ENCODE measurements at places on chromosomes 13 and 19. TPM values are rescaled to one million over a fixed set of nuclear protein-coding genes. Genes with fewer than 3 reads are reported as not detected.

The MAB21L1 gene
- total RNA-seq: not detected

The SIGLEC6 gene
- not detected for total RNA-seq

DNA sequence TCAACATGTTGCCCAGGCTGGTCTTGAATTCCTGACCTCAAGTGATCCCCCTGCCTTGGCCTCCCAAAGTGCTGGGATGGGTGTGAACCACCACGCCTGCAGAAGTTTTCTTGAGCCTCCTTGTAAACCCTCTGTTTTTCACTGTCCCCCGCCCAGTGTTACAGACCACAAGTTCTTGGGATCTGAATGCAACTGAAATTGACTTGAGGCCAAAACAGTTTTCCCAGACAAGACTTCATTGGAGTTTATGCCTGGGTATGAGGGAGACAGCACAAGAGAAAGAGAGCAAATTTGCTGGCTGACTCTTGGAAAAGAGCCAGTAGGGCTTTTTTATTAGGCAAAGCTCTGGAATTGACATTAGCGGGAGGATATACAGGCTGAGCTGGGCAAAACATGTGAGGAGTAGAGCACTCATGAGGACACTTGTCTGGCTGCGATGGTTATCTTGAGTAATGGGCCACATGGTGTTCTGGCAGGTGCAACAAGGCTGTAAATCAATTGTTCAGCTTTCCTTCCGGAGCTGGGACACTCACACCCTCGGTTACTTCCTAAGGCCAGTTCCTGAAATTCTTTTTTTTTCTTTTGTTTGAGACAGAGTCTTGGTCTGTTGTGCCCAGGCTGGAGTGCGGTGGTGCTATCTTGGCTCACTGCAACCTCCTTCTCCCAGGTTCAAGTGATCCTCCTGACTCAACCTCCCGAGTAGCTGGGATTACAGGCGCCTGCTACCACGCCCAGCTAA, 12.7 kb upstream of the HNRNPL start:
- no peak overlapping the region for H3K27ac ChIP-seq
- peaks cover 16% of the 10 kb centered on the region for H3K36me3 ChIP-seq
- H3K27me3 ChIP-seq: no peaks in the 10 kb centered on the region
- DNase-seq: no peak
- peaks cover 41% of the 10 kb centered on the region for H3K4me1 ChIP-seq
- H3K4me3 ChIP-seq: no peak overlapping the region

DNA sequence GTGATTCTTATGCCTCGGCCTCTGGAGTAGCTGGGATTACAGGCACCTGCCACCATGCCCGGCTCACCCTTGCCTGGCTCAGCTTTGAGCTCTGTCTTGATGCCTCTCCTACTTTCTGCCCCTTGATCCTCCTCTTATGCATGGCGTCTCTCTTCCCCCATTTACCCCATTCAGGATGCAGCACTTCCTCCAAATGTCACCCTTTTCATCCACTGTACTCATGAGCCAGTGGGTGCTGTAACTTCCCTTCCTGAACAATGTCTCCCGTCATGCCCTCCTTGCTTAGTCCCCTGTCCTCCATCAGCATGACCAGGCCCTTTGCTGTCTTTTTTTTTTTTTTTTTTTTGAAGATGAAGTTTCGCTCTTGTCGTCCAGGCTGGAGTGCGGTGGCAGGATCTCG, 3.4 kb upstream of the SIGLEC9 start:
- peaks cover 41% of the 10 kb centered on the region for H3K27me3 ChIP-seq
- H3K36me3 ChIP-seq: no peaks in the 10 kb centered on the region
- no peak overlapping the region for H3K27ac ChIP-seq
- H3K4me1 ChIP-seq: peaks cover 45% of the 10 kb centered on the region
- H3K4me3 ChIP-seq: no peak overlapping the region
